ENCODE measurements at places on chromosomes 1 and 21.
A peak's percentile ranks its signal among the peaks of the same experiment; 100 is the strongest.

- DNase-seq = peak; percentile 26
Measured at GRCh38 chr1:212302745-212303383, 17.7 kb downstream of the PPP2R5A start.

GRCh38 chr1:200075938-200076546 lies 48.5 kb downstream of the NR5A2 start:
- DNase-seq = peak; percentile 71

GRCh38 chr1:2192031-2192995 lies 2.3 kb downstream of the FAAP20 start:
- no peak for DNase-seq

DNA sequence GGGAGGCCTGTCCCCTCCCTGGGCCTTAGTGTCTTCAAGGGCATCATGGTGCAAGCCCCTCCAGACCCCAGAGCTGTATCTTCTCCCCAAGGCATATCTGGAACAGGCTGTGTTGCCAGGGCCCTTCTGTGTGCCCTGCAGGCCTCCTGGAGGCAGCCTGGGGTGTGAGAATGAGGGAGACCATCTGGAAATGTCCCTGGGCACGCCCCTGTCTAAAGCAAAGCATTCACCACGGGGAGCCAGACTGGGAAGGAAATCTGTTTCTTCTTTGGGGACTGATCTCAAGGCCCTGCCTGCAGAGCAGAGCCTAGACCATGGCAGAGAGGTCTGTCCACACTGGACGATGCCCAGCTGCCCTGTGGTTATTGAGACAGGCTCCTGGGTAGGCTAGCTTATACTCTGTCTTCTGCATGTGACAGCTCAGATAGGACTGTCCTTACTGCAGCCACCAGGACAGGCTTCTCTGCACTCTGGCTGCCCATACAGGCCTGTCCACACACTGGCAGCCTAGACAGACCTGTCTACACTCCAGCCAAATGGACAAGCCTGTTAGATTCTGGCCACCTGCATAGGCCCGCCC lies 24.6 kb downstream of the PODN start:
- no peak for DNase-seq

- DNase-seq = peak; percentile 32
Measured at GRCh38 chr1:154735804-154736168, 127.8 kb upstream of the ADAR start.

- no peak for DNase-seq
Measured at GRCh38 chr1:175035865-175036264, 12.6 kb upstream of the MRPS14 start.

DNA sequence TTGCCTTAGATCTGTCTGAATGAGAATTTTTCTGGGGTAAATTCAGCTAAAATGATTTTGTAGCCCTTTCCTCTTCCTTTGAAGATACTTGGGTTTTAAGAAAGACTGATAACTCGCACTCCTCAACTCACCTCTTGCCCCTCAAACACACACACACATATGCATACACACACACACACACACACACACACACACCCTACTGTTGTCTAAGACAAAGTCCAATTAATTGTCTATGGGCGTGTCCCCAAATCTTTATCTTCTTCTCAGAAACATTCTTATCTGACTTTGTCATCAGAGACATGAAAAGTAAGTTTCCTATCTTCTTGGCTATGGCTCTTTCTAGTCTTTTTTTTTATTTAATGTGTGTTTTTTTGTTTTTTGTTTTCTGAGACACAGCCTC lies 36.1 kb upstream of the SMYD2 start:
- DNase-seq = no peak

- peak; percentile 44 for DNase-seq
Measured at GRCh38 chr1:18955131-18955440, 1.4 kb downstream of the IFFO2 start.

DNA sequence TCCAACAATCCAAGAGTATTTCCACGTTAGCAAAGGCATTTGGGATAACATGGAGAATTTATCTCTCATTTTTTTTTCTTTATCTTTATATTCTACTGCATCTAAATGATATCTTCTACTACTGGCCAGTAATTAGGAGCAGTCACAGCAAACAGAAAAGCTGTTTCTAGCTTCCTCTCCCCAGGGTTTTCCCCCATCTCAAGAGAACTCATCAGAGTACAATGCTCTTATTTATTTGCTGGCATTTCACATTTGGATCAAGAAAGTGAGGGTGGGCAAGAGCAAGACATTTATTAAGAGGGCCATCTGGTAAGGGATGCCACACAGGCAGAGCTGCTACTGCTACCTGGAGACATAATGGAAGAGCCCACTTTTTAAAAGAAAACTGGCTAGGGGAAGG lies 368.2 kb downstream of the USH2A start:
- no peak for DNase-seq

DNA sequence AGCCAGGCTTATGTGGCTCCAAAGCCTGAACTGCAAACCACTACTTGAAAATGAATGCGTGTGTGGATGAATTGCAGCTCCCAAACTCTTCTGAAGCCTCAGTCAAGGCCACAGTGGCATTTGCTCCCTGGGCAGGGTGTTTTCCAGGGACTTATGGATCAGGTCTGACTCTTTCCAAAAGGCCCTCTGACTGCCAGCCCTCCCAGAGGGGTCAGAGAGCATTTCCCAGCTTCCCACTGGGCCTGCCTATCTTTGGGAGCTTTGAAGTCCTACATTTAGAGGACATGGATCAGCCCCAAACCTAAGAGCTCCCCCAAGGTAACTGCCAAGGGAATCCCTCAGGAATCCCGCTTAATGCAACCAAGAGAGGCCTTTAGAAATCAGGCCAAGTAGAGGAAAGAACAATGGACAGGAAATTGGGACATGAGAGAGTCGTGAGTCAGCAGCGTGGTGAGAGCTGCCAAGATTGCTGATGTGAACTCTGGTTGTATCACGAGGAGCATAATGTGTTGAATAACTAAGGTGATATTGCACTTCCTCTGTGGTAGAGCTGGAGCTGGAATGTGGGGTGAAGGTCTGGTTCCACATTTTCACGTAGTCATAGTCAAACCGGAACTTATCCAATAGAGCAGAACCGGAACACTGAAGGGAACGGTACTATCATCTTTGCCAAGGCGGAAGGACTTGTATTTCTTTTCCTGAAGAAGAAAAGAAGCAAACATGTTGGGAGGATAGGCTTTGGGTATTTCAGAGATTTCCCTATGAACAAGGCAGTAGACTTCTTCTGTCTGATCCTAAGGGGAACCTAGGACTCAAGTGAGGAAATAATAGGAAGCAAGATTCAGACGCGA lies 99.4 kb upstream of the JUN start:
- peak; percentile 97 for DNase-seq

GRCh38 chr1:209620487-209620884 lies 31.7 kb downstream of the LAMB3 start:
- peak; percentile 75 for DNase-seq

GRCh38 chr21:37821786-37822450 lies 94.3 kb downstream of the KCNJ6 start:
- peak; percentile 79 for DNase-seq

- peak; percentile 19 for DNase-seq
Measured at GRCh38 chr1:77218477-77219165, 609 bp downstream of the PIGK start.

DNA sequence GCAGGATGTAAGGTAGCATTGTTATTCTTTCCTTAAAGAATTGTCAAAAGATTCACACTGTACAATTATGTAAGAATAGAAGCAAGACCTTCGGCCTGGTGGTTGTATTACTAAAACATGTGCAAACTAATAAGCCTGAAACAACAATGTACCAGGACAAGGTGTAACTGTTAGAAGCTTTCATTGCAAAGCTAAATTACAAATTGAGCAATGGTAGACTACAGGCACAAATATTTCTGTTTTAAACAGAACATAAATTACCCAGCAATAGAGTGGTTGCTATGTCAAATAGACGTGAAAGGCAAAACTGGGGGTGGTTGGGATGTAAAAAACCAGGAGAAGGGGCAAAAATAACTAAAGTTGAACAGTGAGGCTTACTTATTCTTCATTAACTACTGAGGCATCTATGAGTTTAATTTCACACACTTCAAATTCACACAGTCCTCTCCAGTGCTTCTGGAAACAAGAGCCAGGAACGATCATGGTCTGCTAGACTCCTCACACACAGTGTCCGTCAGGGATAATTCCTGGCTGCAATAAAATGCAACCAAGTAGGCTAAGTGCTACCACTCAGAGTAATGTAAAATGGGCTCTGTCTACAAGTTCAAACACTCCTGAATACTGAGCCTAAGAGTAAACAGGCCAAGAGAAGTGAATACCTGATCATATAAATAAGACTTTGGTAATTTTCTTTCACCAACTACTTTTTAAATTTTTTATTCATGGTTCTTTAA lies 39.3 kb upstream of the C1orf198 start:
- no peak for DNase-seq

DNA sequence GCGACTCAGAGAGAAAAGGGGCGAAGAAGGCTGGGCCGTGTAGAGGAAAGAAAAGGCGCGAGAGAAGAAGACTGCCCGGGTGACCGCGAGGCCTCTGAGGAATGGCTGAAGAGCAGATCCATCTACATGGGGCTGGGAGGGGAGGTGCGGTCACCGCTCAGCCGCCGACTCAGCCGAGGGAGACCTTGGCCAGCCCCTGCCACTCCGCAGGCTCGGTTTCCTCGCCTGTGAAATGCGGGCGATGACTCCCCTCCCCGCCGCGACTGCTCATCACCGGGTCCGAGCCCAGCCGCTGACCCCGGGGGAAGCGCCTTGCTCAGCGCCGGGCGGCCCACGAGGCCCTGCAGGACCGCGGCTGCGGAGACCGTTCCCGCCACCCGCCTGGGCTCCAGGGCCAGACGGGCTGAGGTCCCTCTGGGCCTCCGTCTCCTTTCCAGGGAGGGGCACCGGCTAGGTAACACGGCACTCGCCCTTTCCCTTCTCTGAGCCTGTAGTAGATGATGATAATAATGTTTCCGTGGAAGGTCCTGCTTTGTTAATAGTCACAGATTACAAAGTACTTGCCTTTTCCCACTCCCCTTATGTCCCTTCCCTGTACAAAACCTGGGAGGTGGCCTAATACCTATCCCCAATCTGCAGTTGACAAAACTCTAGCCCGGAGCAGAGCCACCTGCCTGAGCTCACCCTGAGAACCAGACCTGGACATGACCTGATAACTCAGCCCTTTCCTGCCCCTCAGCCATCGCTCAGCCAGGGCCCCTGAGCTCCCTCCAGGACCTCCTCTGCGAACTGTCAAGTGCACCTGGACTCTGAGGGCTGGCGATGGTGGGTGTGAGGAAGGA lies 1.6 kb upstream of the BSND start:
- peak; percentile 15 for DNase-seq

DNA sequence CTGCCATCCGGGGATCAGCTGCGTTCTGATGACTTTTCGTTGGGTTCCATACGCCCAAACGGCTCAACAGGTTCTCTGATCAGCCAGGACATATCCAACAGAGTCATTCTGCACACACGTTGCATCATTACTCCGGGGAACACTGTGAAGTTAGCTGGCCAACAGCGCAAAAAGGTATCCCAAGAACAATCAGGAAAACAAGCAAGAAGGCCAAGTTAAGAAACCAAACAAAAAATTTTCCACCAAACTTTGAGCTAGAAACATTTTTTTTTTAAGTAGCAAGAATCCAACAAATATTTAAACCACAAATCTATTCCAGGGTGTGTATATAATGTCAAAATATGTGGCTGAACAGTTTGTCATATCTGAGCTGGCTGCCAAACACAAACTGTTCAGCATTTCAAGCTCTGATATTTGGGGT lies 29.2 kb downstream of the NID1 start:
- DNase-seq = no peak

- DNase-seq = no peak
Measured at GRCh38 chr1:32977546-32978087, 13.0 kb upstream of the RNF19B start.

GRCh38 chr1:111221633-111222291 lies 5.8 kb upstream of the CHI3L2 start:
- DNase-seq = peak; percentile 24

DNA sequence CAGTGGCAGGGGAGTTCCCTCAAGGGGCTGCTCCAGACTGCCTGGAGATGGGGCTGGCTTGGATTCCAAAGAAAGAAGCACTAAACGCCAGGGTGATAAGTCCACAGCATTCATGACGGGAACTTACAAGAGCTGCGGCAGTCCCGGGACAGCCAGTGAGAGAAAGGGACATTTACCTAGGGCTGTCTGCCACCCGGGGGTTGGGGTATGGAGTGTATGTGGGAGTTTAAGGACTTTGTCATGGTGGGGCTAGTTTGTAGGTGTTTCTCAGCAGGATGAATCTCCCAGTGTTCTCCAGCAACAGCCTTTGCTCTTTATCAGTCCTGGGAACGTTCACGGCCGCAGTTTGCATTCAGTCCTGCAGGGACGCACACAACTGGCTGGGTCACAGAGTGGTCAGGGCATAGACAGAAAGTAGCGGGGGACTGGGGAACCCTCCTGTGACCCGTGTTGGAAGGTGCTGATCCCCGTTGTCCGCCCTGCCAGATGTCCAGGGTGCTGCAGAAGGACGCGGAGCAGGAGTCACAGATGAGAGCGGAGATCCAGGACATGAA lies 41.4 kb upstream of the HMGN1 start:
- DNase-seq = no peak

DNA sequence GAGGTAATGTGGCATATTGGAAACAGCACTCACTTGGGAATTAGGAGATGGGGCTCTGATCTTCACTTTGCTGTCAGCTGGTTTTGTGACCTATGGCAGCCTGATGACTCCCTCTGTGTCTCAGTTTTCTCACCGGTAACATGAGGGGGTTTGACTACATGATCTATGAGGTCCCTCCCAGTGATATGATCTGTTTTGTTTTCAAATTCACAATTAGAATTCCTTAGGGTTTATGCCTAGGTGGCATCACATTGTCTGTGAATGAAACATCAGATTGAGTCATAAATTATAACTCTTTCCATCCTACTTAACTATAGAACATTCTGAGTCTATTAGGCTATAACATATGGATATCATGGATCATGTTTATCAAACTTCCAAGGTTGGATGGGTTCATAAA lies 386.6 kb downstream of the PTBP2 start:
- DNase-seq = peak; percentile 31
